ENCODE measurements at places on chromosomes 1 and 21. TPM values are rescaled to one million over a fixed set of nuclear protein-coding genes. Genes with fewer than 3 reads are reported as not detected.
A peak's percentile ranks its signal among the peaks of the same experiment; 100 is the strongest.

The GUCA2B gene
- total RNA-seq = not detected

The MEX3A gene
- total RNA-seq = 0.26 TPM

The OR2L13 gene
- total RNA-seq = not detected

DNA sequence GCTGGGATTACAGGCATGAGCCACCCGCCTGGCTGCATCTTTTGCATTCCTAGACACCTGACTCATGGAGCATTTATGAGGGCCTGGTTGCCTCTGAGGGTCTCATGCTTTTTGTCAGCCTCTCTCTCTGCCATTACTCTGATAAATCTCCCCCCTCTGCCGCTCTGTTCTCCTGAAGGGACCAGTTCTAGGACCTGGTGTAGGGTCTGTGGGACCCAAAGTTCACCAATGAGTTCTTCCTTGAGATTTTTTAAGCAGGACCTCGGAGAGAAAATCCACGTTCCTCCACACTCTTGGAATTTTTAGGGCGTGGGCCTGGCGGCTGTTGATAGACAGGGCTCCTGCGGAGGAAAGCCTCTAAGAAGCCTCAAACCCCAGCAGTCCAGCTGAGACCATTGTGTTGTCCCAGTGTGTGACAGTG is 91.9 kb upstream of the ERRFI1 start:
- no peak for DNase-seq

DNA sequence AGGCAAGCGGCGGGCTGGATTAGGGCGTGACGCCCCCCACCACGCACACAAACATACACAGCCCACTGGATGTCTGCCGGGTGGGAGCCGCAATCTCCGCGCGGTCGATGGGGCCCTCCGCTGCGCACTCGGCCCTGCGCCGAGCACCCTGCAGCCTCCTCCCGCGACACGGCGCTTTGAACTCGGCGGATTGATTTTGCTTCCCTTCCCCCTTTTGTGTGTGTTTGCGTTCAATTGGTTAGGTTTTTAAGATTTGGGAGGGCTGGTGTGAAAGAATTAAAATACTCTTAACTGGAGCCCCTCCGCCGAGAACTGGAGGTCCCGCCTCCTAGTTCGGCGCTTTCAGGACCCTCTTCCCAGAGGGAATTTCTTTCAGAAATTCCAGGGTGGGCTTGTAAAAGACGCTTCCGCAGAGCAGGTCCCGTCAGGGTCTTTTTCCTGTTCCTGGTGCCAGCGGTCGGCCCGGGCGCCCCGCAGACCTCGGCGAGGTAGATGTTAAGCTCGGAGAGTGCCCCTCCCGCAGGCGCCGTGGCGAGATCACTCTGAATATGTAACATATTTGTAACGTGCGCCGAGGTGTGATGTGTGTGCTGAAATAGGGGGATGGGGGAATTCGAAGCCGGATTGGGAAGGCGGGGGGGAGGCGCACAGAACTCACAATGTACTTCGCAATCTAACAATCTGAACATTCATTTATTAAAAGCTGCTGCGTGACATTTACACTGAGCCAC is 8.0 kb upstream of the BARHL2 start:
- DNase-seq = no peak

GRCh38 chr1:201763455-201764140 is 65.4 kb upstream of the IPO9 start:
- no peak for DNase-seq

GRCh38 chr1:53738205-53739108 is 507 bp downstream of the GLIS1 start:
- no peak for DNase-seq

DNA sequence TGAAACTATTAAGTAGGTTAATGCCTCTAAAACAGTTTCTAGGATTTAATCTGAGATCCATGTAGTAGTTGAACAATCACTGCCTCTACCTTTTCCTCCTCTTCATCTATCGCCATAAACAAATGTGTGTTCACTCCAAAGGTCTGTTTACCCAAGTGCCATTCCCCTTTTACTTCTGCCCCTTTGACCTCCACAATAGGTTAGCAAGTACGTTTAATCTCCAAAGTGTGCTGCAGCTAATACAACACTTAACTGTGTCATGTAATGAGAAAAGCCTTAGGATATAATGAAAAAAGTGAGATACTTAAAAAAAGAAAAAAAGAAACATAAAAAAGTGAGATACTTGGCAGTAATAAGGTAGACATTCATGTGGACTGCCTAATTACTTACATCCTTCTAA is 28.2 kb downstream of the GPBP1L1 start:
- no peak for DNase-seq

The AGO3 gene
- total RNA-seq = 13.8 TPM

DNA sequence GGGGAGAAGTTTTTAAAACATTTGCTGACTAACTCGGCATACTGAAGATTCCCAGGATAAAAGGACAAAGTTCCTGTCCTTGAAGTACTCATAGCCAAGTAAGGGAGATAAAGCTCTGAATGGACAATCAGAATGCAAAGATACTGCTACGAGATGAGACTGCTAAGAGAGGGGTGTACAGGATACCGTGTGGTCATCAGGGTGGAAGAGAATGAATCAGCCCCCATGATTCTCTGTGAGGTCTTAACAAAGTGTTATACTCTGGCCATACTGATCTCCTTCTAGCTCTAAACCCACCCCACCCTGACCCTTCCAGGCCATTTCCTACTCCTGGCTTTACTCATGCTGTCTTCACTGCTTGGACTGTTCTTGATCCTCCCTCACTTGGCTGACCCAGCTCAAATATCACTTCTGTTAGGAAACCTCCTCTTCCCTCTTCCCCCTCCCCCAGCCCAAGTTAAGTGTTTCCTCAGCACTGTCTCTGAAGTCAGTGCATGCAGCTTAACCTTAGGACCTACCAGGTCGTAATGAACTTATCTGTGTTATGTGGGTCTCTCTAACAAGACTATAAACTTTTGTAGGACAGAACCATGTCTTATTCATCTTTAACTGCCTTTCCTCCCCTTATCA is 15.8 kb upstream of the MAGOH start:
- no peak for DNase-seq

DNA sequence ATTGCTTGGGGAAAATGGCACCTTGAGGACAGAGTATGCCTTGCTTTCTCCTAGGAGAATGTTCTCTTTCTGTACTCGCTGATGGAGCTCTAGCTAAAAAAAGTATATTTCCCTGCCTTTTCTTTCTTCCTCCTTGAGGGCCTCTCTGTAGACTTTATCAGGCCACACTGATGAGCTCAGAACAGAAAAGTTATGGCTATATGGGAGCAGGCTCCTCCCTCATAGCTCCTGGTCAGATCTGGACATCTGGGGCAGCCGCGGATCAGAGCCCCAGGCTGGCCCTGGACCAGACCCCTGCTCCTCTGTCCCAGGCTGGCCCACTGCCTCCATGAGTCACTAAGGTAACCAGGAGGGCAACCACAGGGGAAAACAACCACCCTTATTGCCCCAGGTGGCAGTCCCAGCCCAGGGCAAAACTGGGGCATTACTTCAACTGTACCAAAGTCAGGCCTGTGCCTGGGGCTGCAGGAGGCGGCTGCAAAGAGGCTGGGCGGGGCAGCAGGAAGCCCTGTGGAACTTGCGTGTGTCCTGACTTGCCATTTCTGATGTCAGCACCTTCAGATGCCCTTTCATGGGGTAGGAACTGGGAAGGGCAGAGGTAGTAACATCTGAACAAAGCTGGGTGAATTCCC is 26.3 kb upstream of the ZNF648 start:
- peak; percentile 40 for DNase-seq

The LMO4 gene
- total RNA-seq = 23.7 TPM

- no peak for DNase-seq
Observed at GRCh38 chr1:110455151-110455550, 4.2 kb downstream of the PROK1 start.

DNA sequence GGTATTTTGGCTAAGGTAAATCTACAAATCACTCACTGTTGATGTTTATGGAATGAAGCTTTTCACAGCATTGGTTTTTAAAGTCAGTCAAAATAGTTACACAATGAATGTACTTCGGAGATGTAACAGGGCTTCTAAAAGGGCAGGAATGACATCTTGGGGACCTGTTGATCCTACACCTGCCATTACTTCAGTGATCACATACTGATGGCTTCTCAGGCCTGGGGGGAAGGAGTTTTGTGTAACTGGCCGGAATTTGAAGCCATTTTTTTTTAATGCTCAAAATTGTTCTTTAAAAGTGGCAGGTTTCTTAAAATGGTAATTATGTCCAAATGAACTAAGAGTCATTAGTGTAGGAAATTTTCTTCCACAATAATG is 11.2 kb downstream of the RPL5 start:
- DNase-seq = no peak

- no peak for DNase-seq
Observed at GRCh38 chr21:44790368-44790767, 11.3 kb downstream of the UBE2G2 start.

The PSMB4 gene
- 127 TPM for total RNA-seq

All from upper lobe of left lung (tissue), 6 donors.